ENCODE measurements at places on chromosomes 1 and 21. TPM values are rescaled to one million over a fixed set of nuclear protein-coding genes. Genes with fewer than 3 reads are reported as not detected.

STPG1 gene
- 5.8 TPM for polyA plus RNA-seq

C1orf226 gene
- not detected for polyA plus RNA-seq

FAF1 gene
- polyA plus RNA-seq = 26.3 TPM

SPRR2E gene
- not detected for polyA plus RNA-seq

VWA1 gene
- polyA plus RNA-seq = not detected

NBPF6 gene
- polyA plus RNA-seq = not detected

Data from IgD-negative memory B cell (primary cell).